WERI-Rb-1 (cell line): ENCODE measurements at places on chromosomes 6 and 20.
A peak's percentile ranks its signal among the peaks of the same experiment; 100 is the strongest.

DNA sequence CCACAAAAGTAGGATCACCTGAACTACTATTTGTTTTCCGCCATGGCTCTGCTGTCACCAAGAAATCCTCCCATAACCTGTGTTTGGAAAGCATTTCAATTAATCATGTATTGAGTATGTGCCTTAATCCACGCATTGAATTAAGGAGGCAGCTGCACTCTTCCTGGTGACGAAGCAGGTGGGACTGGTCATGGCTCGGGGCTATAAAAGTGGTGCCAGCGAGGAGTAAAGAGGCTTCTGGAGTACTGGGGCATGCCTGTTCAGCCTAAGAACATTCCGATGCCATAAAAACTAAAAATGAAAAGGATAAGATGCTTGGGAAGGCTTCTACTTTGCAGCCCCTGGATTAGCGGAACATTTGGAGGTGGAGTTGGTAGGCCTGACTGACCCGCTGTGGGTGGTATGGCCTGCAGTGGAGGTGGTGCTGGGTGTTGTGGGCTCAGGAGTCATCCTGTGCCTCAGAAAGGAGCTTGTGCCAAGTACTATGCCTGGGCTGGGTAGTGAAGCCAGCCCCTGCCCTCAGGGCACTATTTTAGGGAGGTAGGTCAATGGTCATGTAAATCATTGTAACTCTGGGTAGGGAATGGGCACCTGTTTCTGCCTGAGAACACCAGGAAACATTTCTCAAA is 110.5 kb downstream of the B3GAT2 start:
- DNase-seq, result peak; percentile 29

- DNase-seq, result peak; percentile 32
Observed at GRCh38 chr6:149990661-149991471, 27.1 kb downstream of the ULBP1 start.

DNA sequence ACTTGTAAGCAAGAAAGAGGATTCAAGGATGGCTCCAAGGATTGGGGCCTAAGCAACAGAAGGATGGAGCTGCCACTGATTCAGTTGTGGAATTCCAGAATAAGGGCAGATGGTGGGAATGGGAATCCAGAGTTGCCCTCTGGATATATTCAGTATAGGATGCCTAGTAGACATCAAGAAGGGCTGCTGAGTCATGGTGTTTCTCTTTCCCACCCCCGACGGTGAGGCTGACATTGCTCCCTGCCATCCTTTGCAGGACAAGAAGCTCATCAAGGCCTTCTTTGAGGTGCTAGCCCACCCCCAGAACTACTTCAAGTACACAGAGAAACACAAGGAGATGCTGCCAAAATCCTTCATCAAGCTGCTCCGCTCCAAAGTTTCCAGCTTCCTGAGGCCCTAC is 11.2 kb upstream of the ZNF76 start:
- no peak for DNase-seq

- DNase-seq, result peak; percentile 37
Observed at GRCh38 chr6:108117427-108118358, 43.2 kb upstream of the OSTM1 start.

DNA sequence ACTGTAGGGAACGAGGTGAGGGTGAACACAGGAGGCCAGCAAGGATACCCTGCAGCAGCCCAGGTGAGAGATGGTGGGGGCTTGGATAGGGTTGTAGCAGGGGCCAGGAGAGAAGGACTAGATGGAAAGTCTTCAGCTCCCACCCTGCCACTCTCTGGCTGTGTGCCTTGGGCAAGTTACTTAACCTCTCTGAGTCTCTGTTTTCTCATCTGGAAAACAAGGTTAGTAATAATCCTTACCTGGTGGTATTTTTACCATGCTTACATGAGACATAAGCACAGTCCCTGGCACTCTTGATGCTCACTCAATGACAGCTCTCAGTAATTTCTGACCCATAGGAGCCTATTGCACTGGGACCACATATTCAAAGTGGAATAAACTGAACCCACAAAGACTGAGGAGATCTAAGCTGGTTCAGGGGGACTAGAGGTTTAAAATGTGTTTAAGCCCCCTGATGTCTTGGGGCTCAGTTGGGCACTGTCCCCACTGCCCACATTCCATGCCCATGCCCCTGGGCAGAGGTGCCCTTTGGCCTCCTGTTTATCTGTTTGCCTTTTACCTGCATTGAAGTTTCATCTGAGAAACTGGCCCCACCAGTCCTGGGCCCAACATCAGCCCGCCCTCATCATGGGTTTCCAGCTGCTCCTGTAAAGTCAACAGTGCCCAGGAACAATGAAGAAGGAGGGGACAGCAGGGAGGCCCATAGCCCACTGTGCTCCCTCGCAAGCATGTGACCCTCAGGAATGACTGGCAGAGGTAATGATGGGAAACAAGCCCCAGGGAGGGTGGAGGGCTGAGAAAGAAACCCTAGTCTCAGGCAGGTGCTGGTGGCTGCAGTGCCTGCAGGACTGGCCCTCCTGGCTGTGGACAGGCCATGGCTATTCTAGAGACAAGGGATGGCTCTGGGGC is 104.0 kb downstream of the VEGFA start:
- no peak for DNase-seq

DNA sequence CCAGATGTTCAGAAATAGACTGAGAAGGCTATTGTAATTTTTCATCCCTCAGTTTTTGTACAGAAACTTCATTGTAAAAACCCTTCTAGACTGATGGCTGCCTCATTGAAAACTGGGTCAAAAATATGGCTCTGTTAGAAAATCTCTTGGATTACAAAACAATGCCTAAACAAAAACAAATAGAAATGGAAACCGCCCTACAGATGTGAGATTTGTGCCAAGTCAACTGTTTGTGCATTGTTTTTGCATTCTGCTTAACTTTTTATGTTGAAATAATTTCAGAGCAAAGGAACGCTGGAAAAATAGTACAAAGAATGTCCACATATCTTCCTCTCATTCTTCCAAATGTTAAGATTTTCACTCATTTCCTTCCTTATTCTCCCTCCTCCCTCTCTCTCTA is 425.1 kb downstream of the FOXA2 start:
- no peak for DNase-seq

GRCh38 chr6:12064131-12064530 is 52.0 kb downstream of the HIVEP1 start:
- no peak for DNase-seq

DNA sequence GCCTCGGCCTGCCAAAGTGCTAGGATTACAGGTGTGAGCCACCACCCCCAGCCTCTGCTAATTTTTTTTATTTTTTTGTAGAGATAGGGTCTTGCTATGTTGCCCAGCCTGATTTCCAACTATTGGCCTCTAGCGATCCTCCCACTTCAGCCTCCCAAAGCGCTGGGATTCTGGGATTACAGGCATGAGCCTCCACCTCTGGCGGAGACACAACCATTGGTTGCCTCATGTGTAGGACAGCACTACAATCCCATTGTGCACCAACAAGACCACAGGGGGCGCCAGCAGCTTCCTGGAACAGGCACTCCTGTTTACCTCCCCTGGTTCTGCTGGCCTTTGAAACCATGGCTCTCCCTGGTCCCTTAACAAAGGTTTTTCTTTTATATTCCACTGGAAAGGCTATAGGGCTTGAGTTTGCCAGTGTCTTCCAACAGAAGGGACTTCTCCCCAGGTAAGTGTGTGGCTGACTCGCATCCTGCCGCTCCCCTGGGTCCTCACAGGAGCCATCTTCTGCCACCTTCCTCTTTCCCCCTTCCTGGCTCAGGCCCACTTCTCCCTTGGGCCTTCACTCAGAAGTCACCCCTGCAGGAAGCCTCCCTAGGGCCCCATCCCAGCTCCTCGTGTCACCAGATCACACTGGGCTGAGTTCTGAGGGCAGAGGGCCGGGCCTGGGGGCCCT is 39.2 kb upstream of the TLDC2 start:
- peak; percentile 89 for DNase-seq

GRCh38 chr20:51423290-51423667 is 119.2 kb downstream of the NFATC2 start:
- no peak for DNase-seq

DNA sequence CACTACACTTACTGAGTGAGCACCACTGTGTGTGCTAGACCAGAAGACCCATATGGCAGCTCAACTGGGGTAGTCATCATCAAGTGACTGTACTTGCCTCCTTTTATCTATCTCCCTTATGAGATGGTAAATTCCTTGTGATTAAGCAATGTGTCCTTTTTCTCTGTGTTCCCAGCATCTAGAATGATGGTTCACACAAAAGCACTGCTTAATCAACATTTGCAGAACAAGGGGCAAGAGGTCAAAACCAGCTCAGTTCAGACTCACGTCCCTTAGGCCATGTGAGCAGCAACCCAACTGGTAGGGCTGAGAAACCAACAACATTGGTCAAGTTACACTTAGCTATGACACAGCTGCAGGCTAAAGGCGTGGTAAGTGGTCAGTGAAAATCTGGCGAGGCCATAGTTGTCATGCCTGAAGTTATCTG is 10.0 kb downstream of the TRAM2 start:
- DNase-seq, result no peak

- DNase-seq, result no peak
Observed at GRCh38 chr6:68317366-68317765, 317.7 kb upstream of the ADGRB3 start.

DNA sequence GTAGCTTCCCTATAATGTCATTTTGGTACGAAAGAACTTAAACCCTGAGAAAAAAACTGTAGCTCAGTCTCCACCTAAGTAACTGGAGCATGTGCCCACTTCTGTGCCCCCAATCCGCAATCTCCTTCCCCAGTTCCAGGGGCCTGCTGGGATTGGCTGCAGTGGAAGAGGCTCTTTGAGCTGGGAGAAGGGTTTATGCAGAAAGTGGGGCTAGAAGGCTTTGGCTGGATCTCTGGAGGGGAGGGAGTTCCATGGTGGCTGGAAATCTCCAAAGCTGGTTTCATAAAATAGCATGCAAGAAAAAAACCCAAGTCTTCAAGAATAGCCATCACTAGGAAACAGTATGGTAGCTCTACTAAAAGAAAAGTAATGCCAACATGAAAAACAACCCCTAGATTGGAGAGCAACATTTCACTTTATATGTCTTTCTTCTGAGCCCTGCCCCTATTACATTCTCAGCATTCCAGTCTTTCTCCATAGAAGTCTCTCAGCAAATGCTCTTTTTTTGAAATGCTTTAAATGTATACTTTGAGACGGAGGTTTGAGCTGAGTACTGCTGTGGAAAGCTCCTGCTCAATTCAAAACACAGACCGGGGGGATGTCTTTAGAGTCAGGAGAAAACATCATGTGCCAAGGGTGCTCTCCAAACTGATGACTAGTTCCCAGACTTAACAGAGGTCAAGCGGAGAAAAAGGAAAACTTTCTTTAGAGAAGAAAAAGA is 36.0 kb upstream of the FOXO3 start:
- no peak for DNase-seq

- no peak for DNase-seq
Observed at GRCh38 chr20:12337601-12338000, 419.9 kb downstream of the BTBD3 start.

GRCh38 chr6:26163427-26164119 is 76.3 kb downstream of the HFE start:
- DNase-seq, result no peak

DNA sequence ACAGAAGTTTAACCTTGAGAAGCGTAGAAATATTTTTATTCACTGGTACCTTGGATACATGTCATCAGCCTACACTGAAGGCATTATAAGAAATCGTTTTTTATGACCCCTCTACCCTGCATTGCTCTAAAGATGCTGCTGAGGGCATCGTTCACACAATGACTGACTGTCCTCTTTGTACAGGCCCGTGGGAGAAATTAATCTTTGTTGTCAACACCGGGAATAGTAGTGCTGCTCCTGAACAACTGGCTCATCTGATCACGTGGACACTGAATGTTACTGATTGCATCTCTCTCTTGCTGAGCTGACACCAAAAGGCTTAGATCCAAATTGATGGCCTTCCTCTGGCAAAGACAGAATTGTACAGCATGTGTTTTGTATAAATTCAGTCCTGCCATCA is 157.1 kb upstream of the SMLR1 start:
- peak; percentile 57 for DNase-seq

GRCh38 chr20:20680991-20681508 is 31.4 kb downstream of the RALGAPA2 start:
- no peak for DNase-seq
